ENCODE measurements at places on chromosomes 12 and 14. TPM values are rescaled to one million over a fixed set of nuclear protein-coding genes. Genes with fewer than 3 reads are reported as not detected.

HOXC13 gene
- not detected for total RNA-seq

CARMIL3 gene
- total RNA-seq, result 3.0 TPM

SLC10A1 gene
- not detected for total RNA-seq

SPIC gene
- 102 TPM for total RNA-seq

- no peaks in the 10 kb centered on the region for H3K36me3 ChIP-seq
- H3K27me3 ChIP-seq, result no peaks in the 10 kb centered on the region
- DNase-seq, result no peak
These were observed 79.8 kb downstream of the SRRM4 start for GRCh38 chr12:119060847-119061796.

DNA sequence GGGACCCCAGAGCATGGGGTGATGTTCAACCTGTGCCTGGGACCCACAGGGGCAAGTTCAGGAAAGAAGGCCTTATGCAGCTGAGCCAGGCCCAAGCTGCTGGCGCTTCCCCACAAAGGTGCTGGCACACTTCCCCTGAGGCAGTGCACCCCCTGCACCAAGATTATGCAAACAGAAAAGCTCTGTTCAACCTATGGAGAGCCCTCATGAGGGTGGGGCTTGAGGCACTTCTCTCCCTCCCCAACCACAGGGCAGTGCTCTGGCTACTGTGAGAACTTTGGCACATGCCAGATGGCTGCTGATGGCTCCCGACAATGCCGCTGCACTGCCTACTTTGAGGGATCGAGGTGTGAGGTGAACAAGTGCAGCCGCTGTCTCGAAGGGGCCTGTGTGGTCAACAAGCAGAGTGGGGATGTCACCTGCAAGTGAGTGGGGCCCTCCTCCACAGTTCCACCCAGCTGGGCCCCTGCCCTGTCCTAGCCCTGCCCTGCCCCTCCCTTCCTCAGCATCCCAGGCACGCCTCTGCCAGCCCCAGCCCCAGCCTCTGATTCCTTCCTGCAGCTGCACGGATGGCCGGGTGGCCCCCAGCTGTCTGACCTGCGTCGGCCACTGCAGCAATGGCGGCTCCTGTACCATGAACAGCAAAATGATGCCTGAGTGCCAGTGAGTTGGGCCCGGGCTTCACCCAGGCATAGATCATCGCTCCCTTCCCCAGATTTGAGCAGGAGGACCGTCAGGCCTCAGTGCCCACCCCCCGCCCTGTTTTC is 5.5 kb upstream of the NXPH4 start:
- peaks cover 23% of the 10 kb centered on the region for H3K27me3 ChIP-seq
- no peaks in the 10 kb centered on the region for H3K36me3 ChIP-seq
- no peak overlapping the region for H3K27ac ChIP-seq
- DNase-seq, result no peak

DNA sequence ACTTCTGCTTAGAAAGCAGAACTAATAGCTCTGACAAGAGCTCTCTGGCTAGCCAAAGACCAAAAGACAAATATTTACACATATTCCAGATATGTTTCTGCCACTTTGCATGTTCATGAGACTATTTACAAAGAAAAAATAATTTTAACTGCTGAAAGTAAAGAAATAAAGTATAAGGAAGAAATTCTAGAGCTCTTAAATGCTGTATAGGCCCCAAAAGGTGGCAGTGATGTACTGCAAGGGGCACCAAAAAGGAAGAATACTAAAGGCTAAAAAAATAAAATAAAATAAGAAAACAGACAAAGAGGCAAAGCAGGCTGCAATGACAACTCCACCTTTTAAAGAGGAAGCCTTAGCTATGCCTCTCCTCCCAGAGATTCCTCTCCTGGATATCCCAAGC is 23.0 kb downstream of the KLRK1 start:
- no peak overlapping the region for H3K4me3 ChIP-seq
- no peaks in the 10 kb centered on the region for H3K27me3 ChIP-seq
- no peak for DNase-seq
- H3K36me3 ChIP-seq, result no peaks in the 10 kb centered on the region

DNA sequence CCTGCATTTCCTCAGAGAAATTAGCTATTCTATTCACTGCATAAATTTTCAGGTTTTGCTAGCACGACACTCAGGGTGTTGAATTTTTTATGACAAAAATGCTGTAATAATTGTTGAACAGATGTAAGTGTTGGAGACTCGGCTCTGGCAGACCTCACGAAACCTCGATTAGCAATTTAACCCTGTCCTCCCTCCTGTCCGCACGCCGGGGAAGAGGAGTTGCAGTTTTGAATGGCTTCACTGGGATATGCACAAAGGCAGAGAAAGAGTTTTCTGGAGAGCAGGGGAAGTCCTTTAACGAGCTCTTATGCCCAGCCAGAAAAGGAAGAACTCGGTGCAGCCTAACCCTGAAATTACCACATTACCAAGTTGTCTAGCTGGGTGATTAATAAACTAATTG is 661.1 kb downstream of the VRK1 start:
- H3K36me3 ChIP-seq, result no peaks in the 10 kb centered on the region
- no peak for DNase-seq
- no peaks in the 10 kb centered on the region for H3K27me3 ChIP-seq
- no peaks in the 10 kb centered on the region for H3K4me1 ChIP-seq
- peak overlapping the region; percentile 63 for H3K27ac ChIP-seq

GRCh38 chr14:105622329-105622955 is 96.1 kb downstream of the TMEM121 start:
- peak; percentile 53 for DNase-seq
- H3K4me1 ChIP-seq, result no peaks in the 10 kb centered on the region
- peaks cover 5% of the 10 kb centered on the region for H3K27me3 ChIP-seq
- H3K27ac ChIP-seq, result no peak overlapping the region
- H3K36me3 ChIP-seq, result no peaks in the 10 kb centered on the region
